ENCODE measurements at places on chromosomes 2 and 18.
A peak's percentile ranks its signal among the peaks of the same experiment; 100 is the strongest.

DNA sequence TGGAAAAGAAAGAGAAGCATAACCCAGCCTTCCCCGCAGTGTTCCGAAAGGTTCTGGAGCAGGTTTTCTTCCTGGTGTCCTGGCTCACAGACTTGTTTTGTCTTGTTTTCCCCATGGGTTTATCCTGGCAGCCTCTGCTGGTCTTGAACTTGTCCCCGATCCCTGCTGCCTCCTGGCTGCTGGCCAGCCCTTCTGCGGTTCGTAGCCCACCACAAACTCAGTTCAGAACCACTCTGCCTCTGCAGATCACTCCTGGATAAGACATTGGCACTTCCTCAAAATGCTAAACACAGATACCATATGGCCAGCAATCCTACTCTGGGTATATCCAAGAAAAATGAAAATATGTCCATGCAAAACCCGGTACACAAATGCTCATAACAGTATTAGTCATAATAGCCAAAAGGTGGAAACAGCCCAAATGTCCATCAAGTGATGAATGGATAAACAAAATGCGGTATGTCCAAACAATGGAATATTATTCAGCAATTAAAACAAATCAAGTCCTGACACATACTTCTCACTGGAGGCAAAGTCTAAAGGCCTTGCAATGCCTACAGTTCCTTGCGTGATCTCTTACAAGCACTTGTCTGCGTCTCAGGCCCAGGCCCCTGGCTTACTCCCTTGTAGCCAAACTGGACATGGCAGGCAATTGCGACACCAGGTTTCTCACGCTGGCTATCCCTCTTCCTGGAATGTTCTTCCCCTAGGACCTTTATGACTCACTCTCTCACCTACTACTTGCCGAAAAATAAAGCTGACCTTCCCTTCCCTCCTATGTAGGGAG, 28.0 kb upstream of the ARHGEF4 start:
- no peak for DNase-seq

DNA sequence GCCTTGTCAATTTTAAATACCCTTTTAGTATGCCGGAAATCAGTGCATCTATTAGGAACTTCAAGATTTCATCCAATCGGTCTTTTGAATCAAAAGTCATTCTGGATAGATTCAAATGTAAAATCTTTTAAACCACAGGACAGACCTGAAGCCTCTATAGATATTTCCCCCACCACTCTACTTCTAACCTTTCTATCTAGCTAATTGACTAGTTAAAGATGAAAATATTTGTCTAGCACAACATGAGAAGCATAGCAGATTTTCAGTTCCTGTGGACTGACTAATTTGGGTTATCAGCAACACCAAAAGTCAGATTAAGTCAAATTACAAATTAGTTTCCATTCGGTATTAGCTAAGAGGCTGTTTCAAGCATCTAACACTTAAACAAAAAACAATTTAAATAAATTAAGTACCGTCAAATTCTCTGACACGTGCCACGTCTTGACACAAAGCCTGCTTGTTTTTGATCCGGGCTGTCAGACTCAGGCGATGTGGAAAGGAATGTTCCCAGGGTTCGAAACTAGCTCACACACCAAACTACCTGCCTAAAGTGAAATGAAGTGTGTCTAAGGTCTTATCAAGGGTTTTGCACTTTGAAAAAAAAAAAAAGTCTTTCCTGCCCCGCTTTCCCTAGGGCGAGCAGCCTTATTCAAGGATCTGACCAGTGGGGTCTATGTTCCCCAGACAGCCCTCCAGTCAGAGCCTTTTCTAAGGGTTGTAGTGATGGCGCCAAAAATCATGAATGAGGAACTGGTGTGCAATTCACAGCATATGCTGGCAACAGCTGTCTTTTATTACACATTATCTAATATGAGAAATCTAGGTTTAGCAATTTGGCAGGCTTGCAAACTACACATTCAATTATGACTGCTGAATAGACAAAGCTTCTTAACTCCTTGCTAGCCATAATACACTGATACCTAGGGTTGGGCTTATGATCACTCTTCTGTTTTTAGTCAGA, 4.7 kb downstream of the CYTIP start:
- no peak for DNase-seq

DNA sequence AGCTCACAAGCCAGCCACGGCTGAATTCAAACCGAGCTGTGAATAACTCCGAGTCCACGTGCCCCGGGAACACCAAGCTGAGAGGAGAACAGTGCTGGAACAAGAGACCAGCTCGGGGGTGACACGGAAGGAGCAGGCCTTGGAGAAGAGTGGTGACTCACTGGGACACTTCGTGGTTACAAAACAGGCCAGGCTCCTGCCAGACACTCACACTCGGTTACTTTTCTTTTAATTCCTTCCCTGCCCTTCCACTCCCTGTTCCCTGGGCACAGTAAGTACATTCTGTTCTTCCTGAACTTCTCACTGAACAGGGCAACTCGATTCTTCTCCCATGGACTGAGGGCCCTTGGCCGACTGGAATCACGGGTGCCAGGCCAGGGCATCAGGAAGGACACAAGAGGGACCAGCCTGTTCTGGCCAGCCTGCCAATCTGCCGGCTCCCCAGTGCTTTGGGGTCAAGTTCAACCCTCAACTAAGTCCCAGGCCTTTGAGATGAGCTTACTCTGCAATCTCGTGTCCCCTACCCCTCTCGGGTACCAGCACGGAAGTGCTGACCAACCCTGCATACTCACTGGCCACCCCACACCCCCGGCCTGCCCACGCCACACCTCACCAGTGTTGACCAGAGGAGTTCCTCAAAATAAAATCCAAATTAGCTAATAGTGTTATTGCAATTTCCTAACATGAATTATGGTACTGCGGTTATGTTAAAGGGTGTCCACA, 87.5 kb downstream of the TFCP2L1 start:
- peak; percentile 14 for DNase-seq

DNA sequence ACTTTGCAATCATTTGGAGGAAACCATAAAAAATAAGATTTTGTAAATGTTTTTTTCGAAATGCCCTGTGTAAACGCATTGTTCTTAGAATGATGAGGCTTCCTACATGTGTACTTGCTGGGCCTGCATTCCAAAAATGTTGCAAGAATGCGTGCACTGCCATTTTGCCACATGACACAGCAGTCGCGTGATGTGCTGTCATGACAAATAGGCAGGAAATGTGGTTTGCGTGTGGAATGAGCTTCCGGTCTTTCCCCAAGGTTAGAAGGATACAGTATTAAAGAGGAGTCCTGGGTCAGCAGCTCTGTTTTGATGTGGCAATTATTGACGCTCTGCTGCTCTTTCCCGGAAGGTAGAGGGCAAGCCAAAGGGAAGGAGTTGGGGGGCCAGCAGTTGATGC, 18.1 kb upstream of the SERPINB2 start:
- no peak for DNase-seq

DNA sequence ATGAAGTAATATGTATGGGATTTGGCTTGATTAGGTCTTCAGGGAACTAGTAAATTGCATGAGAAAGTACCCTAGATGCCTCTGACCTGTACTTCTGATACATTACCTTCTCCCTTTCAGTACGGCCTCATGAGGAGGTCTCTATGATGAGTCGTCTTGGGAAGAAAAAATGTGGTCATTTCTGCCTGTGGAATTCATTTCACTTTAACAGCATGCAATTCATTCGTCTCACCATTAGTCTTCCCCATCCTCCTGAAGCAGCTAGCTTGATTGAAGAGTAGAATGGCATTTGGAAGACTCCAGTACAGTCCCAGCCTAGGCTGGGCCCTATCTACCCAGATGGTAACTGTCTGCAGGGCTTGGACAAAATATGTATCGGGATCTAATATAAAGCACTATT, 52.2 kb downstream of the TMX3 start:
- no peak for DNase-seq

GRCh38 chr18:79139206-79139605, 70.0 kb downstream of the ATP9B start:
- DNase-seq: peak; percentile 67

GRCh38 chr2:176085861-176086771, 2.4 kb upstream of the EVX2 start:
- peak; percentile 63 for DNase-seq

DNA sequence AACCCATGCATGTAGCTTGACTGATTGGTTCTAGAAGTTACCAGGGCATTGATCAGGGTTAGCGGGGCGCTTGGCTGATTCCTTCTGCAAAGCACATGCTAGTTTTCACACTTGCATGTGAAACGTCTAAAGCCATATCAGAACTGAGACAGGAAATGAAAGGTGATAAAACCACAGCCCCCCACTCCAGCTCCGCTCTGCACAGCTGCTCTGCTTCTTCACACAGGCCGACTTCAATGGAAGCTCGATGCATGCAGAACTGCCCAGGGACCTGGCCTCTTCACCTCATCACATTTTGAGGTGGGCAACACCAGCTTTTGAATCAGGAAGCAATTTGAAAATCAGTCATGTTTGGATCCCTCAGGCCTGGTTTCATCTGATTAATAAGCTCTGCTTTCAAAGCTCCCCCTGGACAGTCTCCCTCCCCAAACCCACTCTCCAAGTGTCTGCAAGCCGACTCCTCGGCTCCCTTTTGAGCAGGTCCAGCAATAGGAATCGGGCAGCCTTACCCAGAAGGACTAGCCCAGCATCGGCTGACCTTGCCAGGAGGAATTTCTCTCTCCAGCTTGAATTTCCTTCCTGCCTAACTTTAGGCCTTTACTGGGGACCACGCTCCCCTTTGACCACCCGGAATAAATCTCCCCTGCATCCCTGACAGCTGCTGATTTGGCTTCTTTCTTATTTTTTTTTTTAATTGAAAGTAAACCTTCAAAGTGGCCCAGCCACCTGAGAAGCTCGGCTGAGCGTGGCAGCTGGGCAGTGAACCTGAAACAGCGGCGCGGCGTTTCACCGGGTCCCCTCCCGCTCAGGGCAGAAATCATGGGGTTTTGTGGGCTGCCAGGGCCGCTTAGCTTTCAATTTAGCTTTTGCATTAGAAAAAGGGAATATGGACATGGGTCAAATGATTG, 31.7 kb downstream of the HRH4 start:
- no peak for DNase-seq

- no peak for DNase-seq
Observed at GRCh38 chr2:142849820-142850219, 27.6 kb upstream of the KYNU start.

DNA sequence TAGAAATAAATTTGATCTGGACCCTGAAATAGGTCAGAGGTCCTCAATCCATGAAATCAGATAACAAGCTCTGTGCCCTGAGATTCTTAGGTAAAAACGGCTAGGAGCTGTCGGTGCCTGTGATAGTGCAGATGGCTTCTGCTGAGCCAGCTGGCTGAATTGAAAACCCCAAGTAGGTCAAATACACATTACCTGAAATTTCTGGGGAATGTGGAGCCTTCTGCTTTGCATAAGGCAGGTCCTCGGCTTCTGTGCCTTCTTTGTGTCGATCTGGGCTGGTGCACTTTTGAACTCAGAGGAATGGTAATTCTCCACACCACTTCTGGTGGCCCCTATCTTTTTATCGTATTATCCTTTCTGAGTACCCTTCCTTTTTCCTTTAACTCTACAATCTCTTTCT, 66.6 kb downstream of the CNTNAP5 start:
- DNase-seq: no peak

DNA sequence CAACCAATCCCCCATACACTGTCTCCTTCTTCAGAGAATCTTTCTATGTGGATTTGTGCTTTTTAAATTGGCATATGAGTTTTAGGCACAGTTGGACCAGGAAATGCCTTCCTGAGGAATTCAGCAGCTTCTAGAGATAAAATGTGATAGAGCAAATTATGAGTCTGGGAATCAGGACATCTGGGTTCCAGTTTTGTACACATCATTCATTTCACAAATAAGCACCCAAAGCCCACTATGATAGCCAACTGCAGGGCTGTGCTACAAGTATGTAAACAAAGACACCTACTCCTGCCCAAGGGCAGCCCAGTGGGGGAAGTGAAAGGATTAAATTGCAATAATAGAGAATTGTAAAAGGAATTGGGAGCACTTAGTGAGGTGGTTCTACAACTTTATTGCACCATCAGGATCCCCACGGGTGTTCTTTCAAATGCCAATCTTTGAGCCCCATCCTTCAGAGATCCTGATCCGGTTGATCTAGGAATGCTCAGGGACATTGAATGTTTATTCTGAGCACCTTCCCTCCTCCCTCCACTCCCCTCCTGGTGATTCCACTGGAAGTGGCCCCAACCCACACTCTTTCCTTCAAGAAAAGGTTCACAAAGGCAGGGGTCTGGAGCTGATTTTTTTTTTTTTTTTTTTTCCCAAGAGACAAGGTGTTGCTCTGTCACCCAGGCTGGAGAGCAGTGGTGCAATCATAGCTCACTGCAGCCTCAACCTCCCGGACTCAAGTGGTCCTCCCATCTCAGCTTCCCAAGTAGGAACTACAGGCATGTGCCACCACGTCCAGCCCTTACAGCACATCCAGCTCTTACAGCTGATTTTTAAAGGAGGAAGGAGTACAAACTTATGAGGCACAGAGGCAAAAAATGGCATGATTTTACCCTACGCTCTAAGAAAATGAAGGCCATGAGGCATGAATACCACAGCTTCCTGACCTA, 11.1 kb upstream of the KCMF1 start:
- no peak for DNase-seq

- no peak for DNase-seq
Observed at GRCh38 chr2:41719756-41720155, 328.1 kb upstream of the PKDCC start.

GRCh38 chr2:37323781-37324535, 675 bp downstream of the PRKD3 start:
- DNase-seq: peak; percentile 72

GRCh38 chr2:95296880-95297487, at the start of gene KCNIP3:
Gene KCNIP3 (plus strand): TSS chr2:95297347. CDS start chr2:95297439, 92 bp downstream.
- DNase-seq: no peak

DNA sequence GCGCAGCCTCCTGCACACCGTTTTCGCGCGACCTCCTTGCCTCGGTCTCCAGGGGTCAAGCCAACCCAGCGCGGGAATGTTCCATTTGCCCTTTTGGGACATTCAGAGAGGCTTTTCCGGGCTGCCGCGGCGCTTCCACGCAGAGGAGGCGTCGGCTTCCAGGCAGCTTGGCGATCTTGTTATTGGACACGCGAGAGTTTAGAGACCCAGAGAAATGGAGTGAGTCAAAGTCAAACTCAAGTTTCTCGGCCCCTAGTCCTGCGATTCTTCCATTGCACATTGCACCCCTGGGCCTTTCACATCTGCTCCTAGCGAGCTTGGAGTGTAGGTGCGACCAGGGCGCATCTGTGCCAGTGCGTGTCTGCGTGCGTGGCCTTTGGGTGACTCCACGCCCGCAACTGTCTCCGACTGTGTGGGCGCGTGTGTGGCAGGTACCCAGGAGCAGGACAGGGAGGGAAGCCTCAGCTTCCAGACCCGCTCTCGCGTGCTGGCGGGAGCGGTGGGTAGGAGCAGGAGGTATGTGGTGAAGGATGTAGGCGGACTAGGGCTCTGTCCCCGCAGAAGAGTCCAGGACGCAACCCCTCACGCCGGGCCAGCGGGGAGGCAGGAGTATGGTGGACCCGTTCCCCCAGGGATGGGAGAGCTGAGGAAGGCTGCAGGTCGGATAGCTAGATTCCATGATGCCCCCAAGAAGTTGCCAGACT, 13.5 kb downstream of the SIX3 start:
- DNase-seq: no peak

GRCh38 chr2:126707941-126708340, 52.0 kb downstream of the GYPC start:
- no peak for DNase-seq

DNA sequence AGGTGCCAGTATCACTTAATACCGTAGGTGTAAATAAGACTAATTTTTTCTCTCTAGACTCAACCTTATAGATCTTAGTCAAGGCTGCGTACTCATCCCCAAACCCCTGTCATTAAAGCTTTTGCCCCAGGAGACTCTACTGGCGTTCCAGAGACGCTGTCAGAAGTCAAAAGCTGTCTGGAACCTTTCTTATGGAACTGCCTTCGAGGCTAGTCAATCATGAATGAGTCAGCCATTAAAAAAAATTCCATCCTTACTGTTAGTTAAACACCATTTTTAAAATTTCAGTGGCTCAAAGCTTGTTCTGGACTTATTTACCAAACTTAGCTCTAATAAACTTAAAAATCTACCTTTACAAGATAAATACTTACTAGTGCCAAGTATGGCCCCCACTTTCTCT, 52.1 kb downstream of the SPRED2 start:
- DNase-seq: no peak
